NCI-H524 treated with DMSO at 0.1 percent for 48 hours (cell line): ENCODE measurements at places on chromosomes 6 and 20.

- no peak for DNase-seq
These were observed 181.4 kb downstream of the SIM1 start for GRCh38 chr6:100283285-100283684.

- no peak for DNase-seq
These were observed 168.5 kb upstream of the AKAP12 start for GRCh38 chr6:151071295-151071694.

GRCh38 chr6:113620386-113620785 is 236.8 kb upstream of the MARCKS start:
- no peak for DNase-seq

DNA sequence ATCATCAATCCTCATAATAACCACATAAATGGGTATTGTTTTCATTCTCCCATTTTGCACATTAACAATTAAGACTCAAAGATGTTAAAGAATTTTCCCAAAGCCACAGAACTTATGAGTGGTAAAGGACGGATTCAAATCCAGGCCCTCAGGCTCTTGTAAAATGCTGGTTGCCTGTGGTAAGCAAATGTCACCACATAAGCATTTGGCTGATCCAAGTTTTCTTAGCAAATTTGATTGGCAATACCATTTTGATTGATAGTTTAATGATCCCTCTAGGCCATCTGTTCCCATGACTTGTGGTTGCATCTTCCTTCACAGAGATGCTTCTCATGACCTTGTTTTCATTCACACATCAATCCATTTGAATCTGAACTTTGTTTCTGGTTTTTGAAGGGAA is 252.0 kb upstream of the RIN2 start:
- no peak for DNase-seq

DNA sequence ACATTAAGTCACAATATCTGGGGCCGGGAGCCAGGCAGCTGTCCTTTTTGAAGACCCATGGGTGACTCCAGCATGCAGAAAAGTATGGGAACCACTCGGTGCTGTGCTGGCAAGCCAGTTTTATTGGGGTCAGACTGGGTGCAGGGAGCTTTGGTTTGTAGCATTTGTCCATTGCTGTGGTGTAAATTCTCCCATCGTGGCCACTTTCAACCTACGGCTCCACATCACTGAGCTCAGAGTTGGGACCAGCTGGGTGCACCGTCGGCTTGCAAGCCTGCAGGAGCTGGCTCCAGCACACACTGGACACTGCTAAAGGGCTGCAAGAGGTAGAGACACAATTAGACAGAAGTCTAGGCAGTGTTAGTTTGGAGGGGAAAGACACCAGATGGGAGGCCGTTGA is 66.9 kb downstream of the SYNJ2 start:
- DNase-seq = no peak

DNA sequence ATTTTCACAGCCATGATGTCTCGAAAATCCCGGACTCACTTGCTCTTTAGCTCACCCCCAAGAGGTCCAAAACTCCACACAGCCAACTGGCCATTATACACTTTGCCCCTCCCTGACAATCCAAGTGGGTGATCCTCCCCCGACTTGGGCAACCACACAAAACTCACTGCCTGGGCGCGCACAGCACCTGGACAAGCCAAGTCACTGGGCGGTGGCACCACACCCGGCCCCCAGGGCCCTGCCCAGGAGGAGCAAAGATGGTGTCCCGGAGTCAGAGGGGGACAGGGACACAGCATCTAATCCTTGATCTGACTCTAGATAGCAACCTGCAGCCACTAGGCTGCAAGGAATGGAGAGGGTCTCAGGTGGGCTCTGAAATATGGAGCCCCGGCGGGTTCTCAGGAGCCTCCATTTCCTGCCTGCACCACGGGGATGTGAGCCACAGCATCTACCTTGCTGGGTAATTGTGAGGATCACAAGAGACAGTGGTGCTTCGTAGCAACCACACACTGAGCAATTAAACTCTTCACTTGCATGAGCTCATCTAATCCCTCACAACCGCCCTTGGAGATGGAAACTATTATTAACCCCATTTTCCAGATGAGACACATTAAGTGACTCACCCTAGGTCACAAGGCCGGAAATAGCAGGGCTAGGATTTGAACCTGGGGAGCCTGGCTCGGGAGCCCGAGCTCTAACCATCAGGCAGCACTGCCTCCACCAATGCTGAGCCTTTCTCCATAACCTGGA is 66.6 kb downstream of the BMP7 start:
- DNase-seq = no peak

DNA sequence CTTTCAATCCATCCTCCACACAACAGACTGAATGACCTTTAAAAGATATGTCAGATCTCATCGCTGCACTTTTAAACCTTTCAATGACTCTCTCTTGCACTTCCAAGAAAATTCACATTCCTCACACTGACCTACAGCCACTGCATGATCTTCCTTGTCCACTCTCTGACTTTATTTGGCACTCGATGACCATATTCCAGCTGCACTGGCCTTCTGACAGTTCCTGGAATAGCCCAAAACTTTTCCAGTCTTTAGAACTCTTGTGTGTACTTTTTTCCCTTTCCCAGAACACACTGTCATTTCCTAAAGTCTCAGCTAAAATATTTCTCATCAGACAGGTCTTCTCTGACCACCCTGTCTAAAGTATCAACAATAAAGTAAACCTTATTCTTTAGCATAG is 174.6 kb downstream of the ADGRG6 start:
- DNase-seq = no peak

GRCh38 chr6:11740875-11741274 is 37.7 kb downstream of the ADTRP start:
- no peak for DNase-seq

GRCh38 chr6:28657381-28657768 is 131.7 kb downstream of the GPX5 start:
- DNase-seq = no peak

DNA sequence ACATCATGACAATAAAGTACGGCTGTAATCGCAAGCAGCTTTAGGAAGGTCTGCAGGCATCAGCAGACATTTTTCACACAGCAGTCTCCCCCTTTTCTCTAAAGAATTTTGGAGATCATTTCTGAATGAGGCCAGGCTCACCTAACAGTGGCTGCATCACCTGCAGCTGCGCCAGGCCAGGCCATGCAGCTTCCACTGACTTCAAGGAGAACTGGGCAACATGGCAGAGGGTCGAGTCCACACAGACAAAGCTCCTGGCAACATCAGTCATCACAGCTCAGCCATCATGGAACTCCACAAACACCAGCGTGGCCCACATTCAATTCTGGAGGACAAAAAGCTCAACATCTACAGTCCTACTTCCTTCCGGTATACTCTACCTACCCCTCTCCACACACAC is 17.8 kb upstream of the FOXC1 start:
- no peak for DNase-seq

DNA sequence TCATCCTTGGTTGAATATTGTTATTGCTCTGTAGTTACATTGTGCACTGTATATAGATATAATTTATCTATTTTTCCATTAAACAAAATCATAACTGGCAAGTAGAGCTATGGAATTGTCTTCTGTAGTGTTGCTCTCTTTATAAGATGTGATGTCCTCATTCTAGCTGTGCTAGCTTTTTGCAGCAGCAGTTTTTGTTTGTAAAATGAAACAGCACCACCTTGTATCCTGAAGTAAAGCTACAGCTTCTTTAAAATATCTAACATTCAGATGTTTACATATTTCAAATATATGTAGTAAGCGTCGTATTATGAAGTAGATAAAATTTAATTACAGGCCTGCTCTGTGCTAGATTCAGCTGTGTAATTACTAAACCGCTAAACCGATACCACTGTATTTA is 328.8 kb upstream of the MANEA start:
- DNase-seq = no peak

GRCh38 chr6:124982669-124983068 is 20.4 kb downstream of the RNF217 start:
- DNase-seq = no peak

- DNase-seq = no peak
These were observed 24.3 kb downstream of the MRAP2 start for GRCh38 chr6:84057908-84058307.

GRCh38 chr6:15417811-15418210 is 171.9 kb downstream of the JARID2 start:
- no peak for DNase-seq

DNA sequence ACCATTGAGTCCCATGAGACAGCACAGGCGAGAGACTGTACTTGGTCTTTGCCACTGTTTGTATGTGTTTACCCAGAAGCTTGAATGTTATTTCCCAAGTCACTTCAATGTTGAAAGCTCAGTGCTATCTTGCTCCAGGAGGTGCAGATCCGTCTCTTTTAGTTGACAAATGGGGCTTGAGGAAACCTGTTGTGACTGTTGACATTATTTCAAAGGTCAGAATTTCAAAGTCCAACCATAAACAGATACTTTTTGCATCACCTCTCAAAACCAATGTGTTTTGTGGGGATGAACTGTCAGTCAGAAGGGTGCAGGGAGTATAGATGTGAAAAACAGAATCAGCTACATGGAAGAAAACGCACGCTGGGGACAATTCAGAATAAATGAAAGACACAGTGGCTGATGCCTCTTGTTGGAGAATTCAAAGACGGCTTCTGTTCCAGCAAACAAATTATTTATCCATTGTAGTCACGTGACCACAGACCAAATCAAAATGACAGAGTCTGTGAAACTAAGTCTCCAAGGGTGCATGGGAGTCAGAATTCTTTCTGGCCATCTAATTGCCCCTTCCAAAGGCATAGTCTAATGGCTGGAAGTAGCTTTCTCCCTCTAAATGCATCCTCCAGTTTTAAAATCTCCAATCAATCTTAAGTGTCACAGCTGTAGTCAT is 83.7 kb downstream of the MYLK4 start:
- no peak for DNase-seq

- no peak for DNase-seq
These were observed 436.1 kb downstream of the PKHD1 start for GRCh38 chr6:51651132-51651817.

DNA sequence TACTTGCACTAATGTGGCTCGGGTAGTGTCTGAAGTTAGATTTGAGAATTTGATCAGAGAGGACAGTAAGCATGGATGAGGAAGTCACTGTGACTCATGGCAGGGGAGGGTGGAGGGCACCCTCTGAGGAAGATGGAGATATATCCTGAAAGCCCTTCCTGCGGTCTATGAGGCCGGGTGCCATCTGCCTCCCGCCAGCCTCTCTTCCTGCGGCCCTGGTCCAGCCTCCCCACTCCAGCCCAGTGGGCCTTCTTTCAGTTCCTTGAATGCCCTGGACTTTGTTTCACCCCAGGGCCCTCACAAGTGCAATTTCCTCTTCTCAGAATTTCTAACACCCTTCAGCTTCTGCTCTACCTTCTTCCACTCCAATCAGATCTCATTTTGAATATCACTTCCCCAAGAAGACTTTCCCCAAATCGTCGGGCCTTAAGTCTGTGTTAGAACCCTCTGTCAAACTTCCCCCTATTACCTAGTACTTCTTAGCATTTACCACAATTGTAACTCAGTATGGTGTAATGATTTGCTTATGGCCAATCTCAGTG is 20.2 kb upstream of the TNFAIP3 start:
- DNase-seq = no peak

GRCh38 chr6:167781066-167781767 is 45.5 kb upstream of the AFDN start:
- DNase-seq = no peak

GRCh38 chr6:41942067-41942851 is 651 bp upstream of the CCND3 start:
- DNase-seq = no peak

DNA sequence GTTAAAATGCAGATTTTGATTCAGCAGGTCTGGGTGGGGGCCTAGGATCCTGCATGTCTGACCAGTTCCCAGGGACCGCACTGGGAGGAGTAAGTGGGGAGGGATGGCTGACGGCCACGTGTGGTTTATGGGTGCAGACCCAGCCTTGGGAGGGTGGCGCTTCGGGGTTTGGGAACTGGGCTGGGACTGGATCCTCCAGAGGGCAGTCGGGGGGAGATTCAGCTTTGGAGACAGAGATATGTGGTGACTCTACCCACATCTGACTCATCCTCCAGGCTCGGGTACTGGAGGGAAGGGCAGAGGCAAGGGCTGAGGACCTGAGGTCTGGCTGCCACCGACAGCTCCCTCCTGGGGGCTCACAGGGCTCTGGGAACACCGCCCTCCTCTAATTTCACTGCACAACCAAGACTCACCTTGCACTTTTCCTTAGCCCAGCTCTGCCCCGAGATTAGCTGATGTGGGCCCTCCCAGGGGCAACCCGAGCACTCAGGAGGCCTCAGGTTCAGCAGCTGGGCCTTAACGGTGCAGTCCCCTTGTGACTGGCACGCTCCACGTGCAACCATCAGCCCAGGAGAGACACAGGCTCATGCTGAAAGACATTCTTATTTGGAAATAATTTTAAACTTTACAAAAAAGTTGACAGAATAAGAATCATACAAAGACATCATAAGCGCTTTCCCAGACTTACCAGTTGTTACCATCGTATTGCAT is 172.8 kb upstream of the PMEPA1 start:
- no peak for DNase-seq

DNA sequence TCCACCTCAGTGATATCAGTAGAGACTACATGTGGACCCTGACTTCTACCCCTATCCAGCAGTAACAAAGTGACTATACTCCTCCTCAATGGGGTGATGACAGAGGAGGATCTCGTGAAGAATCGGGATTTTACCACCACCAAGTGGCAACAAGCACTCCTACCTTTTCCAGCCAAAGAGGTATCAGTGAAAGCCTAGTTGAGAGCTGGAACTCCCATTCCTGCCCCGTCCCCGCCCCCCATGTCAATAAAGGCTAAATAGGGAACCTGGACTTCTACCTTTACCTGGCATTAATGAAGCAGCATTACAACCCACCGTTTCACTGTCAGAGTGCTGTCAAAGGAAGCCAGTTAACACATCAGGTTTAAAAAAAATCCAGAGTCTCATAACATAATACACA is 45.3 kb downstream of the RNF24 start:
- DNase-seq = no peak

DNA sequence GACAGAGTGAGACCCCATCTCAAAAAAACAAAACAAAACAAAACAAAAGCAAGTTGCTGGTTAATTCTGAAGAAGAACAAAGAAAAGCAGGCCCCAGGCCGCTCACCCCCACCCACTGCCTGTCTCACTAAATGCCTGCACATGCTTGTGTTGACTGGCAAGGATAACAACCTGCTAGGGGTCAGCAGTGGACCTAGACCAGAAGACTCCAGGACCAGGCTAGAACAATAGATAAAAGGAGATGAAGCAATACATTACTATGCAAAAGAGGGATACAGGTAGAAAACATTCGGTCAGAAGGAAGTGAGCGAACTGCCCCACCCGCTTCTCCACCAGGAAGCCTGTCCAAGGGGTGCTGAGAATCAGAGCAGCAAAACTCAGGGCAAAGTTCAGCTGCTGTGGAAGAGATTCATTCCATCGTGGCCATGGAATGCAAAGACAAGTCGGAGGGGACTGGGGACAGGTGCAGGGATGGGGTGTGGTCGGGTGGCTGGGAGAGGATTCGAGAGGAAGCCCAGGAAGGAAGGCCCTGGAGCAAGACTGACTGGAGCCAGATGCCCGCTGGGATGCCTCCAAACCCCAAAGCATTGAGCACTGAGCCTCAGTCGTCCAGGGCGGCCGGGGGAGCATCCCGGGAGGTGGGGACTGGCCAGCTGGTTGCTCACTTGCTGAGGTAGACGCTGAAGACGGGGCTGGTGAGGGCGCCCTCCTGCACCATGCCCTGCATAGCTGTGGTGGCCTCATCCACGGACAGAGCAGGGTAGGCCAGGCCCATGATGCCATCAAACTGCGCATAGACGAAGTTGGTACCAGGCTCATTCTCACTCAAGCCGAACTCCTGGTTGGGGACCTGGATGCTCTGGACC is 5.3 kb downstream of the PGC start:
- DNase-seq = no peak
